ENCODE measurements at places on chromosomes 3 and 15. TPM values are rescaled to one million over a fixed set of nuclear protein-coding genes. Genes with fewer than 3 reads are reported as not detected.

Gene PLS1
- 372 TPM for total RNA-seq

- H3K27ac ChIP-seq = no peak overlapping the region
- H3K4me1 ChIP-seq = no peaks in the 10 kb centered on the region
- no peaks in the 10 kb centered on the region for H3K27me3 ChIP-seq
- H3K36me3 ChIP-seq = no peaks in the 10 kb centered on the region
- no peak for DNase-seq
Observed at GRCh38 chr3:155083313-155083905, 3.3 kb downstream of the MME start.

DNA sequence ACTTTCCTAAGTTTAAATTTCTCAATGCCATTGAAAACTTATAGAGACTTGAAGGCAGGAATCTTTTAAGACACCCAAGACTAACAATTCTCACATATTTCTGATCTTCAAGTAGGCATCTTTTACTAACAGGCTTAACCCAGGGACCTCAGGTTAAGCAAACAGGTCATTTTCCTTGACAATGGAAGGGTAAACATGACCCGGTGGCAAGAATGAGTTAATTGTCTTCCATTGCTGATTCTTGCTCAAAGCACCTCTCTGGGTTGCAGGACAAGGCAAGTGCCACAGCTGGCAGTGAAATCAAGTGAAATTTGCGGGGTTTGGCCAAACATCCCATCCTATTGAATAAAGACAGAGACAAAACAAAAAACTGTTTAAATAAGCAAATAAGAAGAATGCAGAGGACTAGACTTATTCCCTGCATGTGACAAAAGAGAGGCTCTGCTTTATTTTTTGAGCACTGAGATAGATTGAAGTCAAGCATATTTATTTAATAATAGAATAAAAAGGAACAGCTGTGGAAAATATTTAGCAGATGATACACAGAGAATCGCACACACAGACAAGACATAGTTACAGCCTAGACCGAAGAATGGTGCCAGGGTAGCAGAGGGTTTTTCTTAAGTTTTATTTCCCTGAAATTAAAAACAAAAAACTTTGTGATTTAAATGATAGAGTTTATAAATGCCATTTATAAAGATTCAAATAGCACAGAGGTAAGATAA lies 56.0 kb upstream of the MITF start:
- no peak overlapping the region for H3K27ac ChIP-seq
- no peak for DNase-seq
- H3K4me3 ChIP-seq = no peak overlapping the region

DNA sequence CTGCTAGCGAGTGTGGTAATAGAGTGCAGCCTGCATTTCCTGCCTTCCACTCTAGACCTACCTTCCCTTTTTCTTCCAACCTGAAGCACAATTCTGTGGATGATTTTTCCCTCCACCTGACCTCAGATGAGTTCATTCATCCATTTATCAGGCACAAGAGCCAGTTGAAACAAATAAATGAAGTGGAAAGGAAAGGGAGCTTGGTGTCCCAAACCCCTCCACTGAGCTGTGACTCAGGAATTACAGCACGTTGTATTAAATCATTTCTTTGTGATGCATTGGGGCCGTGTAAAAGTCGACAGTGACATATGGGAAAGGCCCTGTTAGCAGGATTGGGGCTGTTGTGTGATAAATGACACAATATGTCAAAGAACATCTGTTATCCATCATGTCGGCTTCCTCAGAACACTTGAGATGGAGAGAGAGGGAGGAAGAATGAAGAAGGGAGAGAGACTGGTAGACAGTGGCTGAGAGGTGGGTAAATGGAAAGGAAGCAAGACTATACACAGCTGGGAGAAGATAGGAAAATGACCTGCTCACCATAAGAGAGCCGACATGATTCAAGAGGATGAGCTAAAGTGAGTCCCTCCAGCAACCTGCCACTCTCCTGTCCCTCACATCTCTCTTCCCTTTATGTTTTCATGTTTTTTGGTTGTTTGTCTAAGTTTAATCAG lies 366.0 kb downstream of the AGBL1 start:
- no peaks in the 10 kb centered on the region for H3K27me3 ChIP-seq
- no peak overlapping the region for H3K27ac ChIP-seq
- H3K36me3 ChIP-seq = no peaks in the 10 kb centered on the region

Gene GOLGA8M
- total RNA-seq = 2.7 TPM

Gene TMEM44
- 51.2 TPM for total RNA-seq
